ENCODE measurements at places on chromosomes 7 and 10.

GRCh38 chr10:27192284-27192683, 37.1 kb downstream of the MASTL start:
- no peaks in the 10 kb centered on the region for H3K4me1 ChIP-seq
- H3K27ac ChIP-seq = no peak overlapping the region
- no peak overlapping the region for H3K4me3 ChIP-seq

GRCh38 chr7:39567294-39567693, 1.1 kb downstream of the YAE1 start:
- H3K27ac ChIP-seq = peak overlapping the region; percentile 95
- no peaks in the 10 kb centered on the region for H3K27me3 ChIP-seq
- H3K36me3 ChIP-seq = peaks cover 1% of the 10 kb centered on the region
- DNase-seq = no peak

- DNase-seq = no peak
- no peaks in the 10 kb centered on the region for H3K27me3 ChIP-seq
- peaks cover 3% of the 10 kb centered on the region for H3K36me3 ChIP-seq
- no peak overlapping the region for H3K4me3 ChIP-seq
- H3K27ac ChIP-seq = no peak overlapping the region
Observed at GRCh38 chr10:59644841-59645240, 64.8 kb downstream of the SLC16A9 start.

GRCh38 chr10:53076948-53077347, 304.4 kb upstream of the MBL2 start:
- no peaks in the 10 kb centered on the region for H3K27me3 ChIP-seq
- no peaks in the 10 kb centered on the region for H3K36me3 ChIP-seq
- DNase-seq = no peak
- H3K4me1 ChIP-seq = no peaks in the 10 kb centered on the region
- H3K27ac ChIP-seq = no peak overlapping the region

DNA sequence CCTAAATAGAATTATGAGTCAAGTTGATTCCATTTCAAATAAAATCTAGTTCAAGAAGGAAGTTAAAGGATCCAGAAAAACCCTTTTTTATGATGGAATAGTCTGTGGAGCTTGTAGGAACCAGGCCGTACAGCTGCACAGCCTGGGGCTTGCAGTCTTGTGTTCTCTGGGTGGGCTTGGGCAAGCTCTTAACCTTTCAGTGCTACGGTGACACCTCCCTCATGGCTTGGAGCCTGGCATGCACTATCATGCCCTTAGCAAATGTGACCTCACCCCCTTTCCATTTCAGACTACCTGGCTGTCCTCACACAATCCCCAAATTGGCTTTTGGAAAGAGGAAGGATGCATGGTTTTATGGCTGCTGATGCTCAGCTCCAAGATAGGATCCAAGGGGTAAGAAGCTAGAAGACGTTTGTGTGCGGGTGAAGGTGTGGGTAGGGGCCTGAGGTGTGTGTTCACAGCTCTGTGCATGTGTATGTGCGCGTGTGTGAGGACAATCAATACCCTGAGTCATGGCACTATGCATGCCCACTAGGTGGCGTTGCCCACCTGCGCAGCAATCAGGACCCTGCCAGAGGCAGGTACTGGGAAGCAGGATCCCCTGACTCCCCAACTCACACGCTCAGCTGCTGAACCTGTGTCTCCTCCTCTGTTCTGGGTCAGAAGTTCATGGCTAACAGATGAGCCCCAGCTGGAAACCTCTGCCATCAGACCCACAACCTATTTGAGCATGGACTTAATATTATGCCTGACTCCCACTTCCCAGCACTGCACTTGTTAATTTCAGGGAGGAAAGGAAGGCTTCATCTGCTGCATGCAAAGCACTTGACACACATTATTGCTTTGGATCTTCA, 113.4 kb downstream of the PTPN20 start:
- no peak overlapping the region for H3K4me3 ChIP-seq
- DNase-seq = peak; percentile 64
- H3K4me1 ChIP-seq = peaks cover 8% of the 10 kb centered on the region
- no peaks in the 10 kb centered on the region for H3K36me3 ChIP-seq
- H3K27me3 ChIP-seq = peaks cover 6% of the 10 kb centered on the region

GRCh38 chr7:140752533-140752932, 56.0 kb downstream of the NDUFB2 start:
- H3K36me3 ChIP-seq = peaks cover 22% of the 10 kb centered on the region
- no peaks in the 10 kb centered on the region for H3K4me1 ChIP-seq
- no peak overlapping the region for H3K27ac ChIP-seq
- no peaks in the 10 kb centered on the region for H3K27me3 ChIP-seq
- DNase-seq = no peak

GRCh38 chr10:11104772-11105675, 87.4 kb downstream of the CELF2 start:
- DNase-seq = no peak
- H3K36me3 ChIP-seq = no peaks in the 10 kb centered on the region
- no peak overlapping the region for H3K27ac ChIP-seq
- H3K27me3 ChIP-seq = peaks cover 8% of the 10 kb centered on the region
- no peak overlapping the region for H3K4me3 ChIP-seq

- peaks cover 7% of the 10 kb centered on the region for H3K4me1 ChIP-seq
- no peak overlapping the region for H3K4me3 ChIP-seq
- no peaks in the 10 kb centered on the region for H3K36me3 ChIP-seq
- H3K27me3 ChIP-seq = peaks cover 1% of the 10 kb centered on the region
- DNase-seq = peak; percentile 46
Observed at GRCh38 chr7:25098096-25099046, 26.7 kb downstream of the CYCS start.

- H3K36me3 ChIP-seq = peaks cover 5% of the 10 kb centered on the region
- DNase-seq = peak; percentile 58
- no peak overlapping the region for H3K27ac ChIP-seq
- H3K4me3 ChIP-seq = peak overlapping the region; percentile 70
- peaks cover 15% of the 10 kb centered on the region for H3K27me3 ChIP-seq
Observed at GRCh38 chr10:48634198-48634983, 29.5 kb upstream of the ARHGAP22 start.

GRCh38 chr10:1517684-1518083, 219.6 kb downstream of the ADARB2 start:
- H3K36me3 ChIP-seq = no peaks in the 10 kb centered on the region
- H3K27ac ChIP-seq = no peak overlapping the region
- peaks cover 5% of the 10 kb centered on the region for H3K4me1 ChIP-seq
- H3K27me3 ChIP-seq = no peaks in the 10 kb centered on the region
- H3K4me3 ChIP-seq = no peak overlapping the region

DNA sequence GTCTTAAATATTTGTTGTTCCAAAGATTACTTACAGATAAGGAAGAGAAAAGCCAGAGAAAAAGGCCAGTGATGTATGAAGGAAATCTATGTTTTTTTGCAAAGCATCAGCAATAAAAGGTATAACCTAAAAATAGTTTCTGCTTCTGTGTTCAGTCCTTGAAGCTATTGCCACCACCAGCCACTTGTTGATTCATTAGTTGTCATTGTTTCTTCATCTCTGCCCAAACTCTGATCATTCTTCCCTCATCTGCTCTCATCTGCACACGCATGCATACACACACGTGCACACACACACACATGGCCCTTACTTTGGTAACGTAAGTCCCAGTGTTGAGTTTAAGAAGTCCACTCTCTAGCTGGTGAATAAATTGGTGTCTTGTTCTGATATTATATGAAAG, 540.7 kb downstream of the GATA3 start:
- no peak overlapping the region for H3K4me3 ChIP-seq
- no peaks in the 10 kb centered on the region for H3K4me1 ChIP-seq
- no peaks in the 10 kb centered on the region for H3K36me3 ChIP-seq

DNA sequence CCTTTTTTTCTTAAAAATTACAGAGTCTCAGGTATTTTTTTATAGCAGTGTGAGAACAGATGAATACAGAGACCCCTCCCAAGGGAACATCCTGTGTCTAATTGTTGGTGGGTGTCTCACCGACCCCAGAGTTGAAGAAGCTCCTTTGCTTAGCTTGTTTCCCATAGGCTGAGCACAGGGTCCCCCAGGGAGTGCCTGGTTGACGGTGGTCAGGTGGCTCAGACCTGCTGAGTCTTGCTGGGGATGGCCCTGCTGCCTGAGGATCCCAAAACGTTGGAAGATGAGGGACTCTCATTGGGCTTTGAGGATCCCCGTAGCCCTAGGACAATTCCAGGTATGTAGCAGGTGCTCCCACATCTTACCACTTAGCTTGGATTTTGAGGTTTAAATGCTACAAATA, 19.5 kb downstream of the SCART1 start:
- DNase-seq = no peak
- H3K36me3 ChIP-seq = peaks cover 22% of the 10 kb centered on the region
- peaks cover 2% of the 10 kb centered on the region for H3K27me3 ChIP-seq
- H3K4me3 ChIP-seq = no peak overlapping the region
- no peak overlapping the region for H3K27ac ChIP-seq

- no peak overlapping the region for H3K4me3 ChIP-seq
- H3K4me1 ChIP-seq = no peaks in the 10 kb centered on the region
- H3K36me3 ChIP-seq = no peaks in the 10 kb centered on the region
- no peak for DNase-seq
Observed at GRCh38 chr7:17020250-17020649, 138.5 kb upstream of the AGR3 start.

DNA sequence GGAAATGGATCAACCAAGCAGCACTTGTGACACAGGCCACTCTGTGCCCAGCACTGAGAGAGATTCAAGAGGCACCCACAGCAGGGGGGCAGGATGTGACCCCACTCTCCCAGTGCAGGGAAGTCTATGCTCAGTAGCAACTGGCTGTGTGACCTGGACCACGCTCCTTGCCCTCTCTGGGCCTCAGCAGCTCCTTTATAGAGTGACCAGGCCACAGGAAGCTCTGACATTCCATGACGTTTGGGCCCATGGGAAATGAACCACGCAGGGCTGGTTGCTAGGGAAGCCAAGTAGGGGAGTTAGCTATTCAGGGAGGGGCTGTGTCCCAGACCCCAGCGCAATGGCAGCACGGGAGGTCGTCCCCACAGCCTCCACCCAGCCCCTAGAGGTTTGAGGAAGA, 232.6 kb downstream of the USP6NL start:
- H3K4me1 ChIP-seq = peaks cover 12% of the 10 kb centered on the region
- H3K4me3 ChIP-seq = no peak overlapping the region
- DNase-seq = no peak
- H3K27ac ChIP-seq = no peak overlapping the region
- peaks cover under 1% of the 10 kb centered on the region for H3K36me3 ChIP-seq
- peaks cover 3% of the 10 kb centered on the region for H3K27me3 ChIP-seq

DNA sequence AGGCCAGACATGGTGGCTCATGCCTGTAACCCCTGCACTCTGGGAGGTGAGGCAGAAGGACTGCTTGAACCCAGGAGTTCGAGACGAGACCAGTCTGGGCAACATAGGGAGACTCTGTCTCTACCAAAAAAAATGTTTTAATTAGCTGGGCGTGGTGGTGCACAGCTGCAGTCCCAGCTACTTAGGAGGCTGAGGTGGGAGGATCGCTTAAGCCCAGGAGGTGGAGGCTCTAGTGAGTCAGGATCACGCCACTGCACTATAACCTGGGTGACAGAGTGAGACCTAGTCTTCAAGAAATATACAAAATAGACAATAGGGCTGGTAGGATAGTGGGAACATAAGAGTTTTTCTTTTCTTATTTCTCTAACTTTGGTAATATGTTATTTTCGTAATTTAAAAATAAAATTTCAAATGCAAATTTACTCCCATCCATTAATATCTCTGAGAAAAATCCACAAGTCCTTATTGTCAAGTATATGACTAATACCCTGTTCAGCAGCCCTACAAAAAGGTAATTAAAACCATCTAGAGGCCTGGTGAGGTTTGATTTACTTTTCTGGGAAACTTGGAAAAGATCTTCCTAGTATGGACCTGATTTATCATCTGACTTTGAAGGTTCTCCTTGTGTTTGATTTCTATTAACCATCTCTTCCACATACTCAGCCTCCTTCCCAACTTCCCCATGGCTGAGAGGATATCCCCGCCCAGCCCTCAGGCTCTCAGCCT, 50.0 kb downstream of the CREB3L2 start:
- peaks cover 5% of the 10 kb centered on the region for H3K4me1 ChIP-seq
- peaks cover 3% of the 10 kb centered on the region for H3K36me3 ChIP-seq
- H3K27ac ChIP-seq = no peak overlapping the region
- no peaks in the 10 kb centered on the region for H3K27me3 ChIP-seq

- peaks cover 2% of the 10 kb centered on the region for H3K36me3 ChIP-seq
- DNase-seq = no peak
- H3K4me1 ChIP-seq = peaks cover 2% of the 10 kb centered on the region
- no peak overlapping the region for H3K27ac ChIP-seq
- peak overlapping the region; percentile 14 for H3K4me3 ChIP-seq
- H3K27me3 ChIP-seq = peaks cover 26% of the 10 kb centered on the region
Observed at GRCh38 chr7:155466814-155467733, 9.1 kb downstream of the EN2 start.

DNA sequence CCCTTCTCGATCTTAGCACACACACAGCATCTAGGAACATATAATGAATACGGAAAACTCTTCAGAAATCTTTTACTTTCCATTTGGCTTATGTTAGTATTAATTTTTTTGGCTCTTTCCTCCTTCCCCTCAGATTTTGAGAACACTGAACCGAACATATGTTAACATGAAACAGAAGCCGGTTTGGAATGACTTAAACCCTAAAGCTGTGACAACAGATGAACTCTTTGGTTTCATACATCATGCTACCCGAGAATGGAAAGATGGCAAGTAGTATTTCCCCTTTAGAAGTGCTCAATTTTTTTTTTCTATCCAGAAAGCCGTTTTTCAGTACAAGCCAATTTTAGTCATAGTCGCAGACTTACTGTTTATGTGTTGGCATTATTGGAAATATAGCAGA, 164.7 kb downstream of the DNAH11 start:
- H3K27me3 ChIP-seq = peaks cover 6% of the 10 kb centered on the region
- H3K4me3 ChIP-seq = no peak overlapping the region
- H3K27ac ChIP-seq = no peak overlapping the region

GRCh38 chr10:3036155-3037021, 31.0 kb upstream of the PFKP start:
- DNase-seq = peak; percentile 39
- no peaks in the 10 kb centered on the region for H3K27me3 ChIP-seq
- H3K36me3 ChIP-seq = peaks cover 3% of the 10 kb centered on the region
- H3K4me1 ChIP-seq = peaks cover 34% of the 10 kb centered on the region
- H3K27ac ChIP-seq = peak overlapping the region; percentile 94

- DNase-seq = no peak
- H3K36me3 ChIP-seq = no peaks in the 10 kb centered on the region
- peak overlapping the region; percentile 87 for H3K4me3 ChIP-seq
- peaks cover 37% of the 10 kb centered on the region for H3K4me1 ChIP-seq
- no peak overlapping the region for H3K27ac ChIP-seq
Observed at GRCh38 chr7:114086537-114086913, 167.7 kb upstream of the PPP1R3A start.

- H3K27ac ChIP-seq = no peak overlapping the region
- DNase-seq = no peak
- H3K36me3 ChIP-seq = no peaks in the 10 kb centered on the region
Observed at GRCh38 chr10:29932991-29933390, 126.4 kb downstream of the JCAD start.

GRCh38 chr10:35913628-35914027, 271.5 kb upstream of the FZD8 start:
- no peak overlapping the region for H3K27ac ChIP-seq
- H3K4me3 ChIP-seq = no peak overlapping the region
- no peaks in the 10 kb centered on the region for H3K36me3 ChIP-seq

DNA sequence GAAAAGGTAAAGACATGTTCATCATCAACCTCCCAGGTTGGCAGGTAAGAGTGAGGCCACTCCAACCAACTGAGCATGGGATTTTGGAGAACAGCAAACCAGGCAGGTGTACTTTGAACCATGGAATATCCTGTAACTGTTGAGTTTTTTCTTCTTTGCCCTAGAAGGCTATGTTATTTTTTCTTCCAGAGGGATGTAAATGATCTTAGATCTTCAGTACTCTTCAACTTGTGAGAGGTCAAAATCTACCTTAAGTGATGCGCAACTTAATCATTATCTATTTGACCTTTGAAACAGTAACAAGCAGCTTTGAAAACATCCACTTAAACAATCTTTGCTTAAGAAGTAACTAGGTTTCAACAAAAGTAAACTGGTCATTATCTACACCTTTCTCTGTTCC, at the start of gene CUBN:
TSS of gene CUBN (minus strand) at position 71 of the 400 bp plus-strand sequence. CDS start at position 25, 46 bp downstream.
- no peaks in the 10 kb centered on the region for H3K4me1 ChIP-seq
- peaks cover 2% of the 10 kb centered on the region for H3K27me3 ChIP-seq
- DNase-seq = no peak
- no peak within 1 kb of the TSS for H3K4me3 ChIP-seq
- no peaks in the 10 kb centered on the region for H3K36me3 ChIP-seq
- no peak within 1 kb of the TSS for H3K27ac ChIP-seq
